NT2/D1 (cell line): ENCODE measurements at places on chromosomes 3 and 15.

DNA sequence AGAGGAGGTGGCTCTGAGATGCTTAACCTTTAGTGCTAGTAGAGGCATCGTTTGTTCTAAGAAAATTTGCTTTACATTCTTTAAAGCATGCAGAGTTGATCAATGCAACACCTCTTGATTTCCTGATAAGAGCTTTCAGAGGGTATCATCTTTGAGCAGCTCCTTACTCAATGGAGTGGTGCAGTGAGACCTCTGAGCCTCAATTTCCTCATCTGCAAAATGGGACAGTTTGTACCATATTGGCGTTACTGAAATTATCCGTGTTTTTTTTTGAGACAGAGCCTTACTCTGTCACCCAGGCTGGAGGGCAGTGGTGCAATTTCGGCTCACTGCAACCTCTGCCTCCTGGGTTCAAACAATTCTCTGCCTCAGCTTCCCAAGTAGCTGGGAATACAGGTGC is 1.6 kb upstream of the TMEM42 start:
- no peak for DNase-seq

GRCh38 chr3:167940241-167940640 is 155.5 kb downstream of the GOLIM4 start:
- no peak for DNase-seq

DNA sequence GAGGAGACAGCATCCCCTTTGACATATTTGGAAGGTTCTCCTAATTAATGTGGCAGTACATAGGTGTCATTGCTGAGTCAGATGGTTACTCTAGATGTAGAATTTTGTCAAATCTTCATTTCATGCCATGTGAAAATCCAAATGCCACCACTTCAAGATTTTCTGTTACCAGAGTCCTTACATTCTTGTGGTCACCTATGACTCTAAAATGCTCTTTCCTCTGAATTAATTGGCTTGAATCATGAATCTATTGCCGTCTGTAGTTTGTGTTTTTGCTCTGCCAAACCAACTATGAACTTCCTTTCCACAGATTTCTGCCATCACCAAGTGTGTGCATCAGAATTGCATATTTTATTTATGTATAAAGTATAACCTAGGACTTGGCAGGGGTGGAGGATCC is 269.4 kb upstream of the ZPLD1 start:
- DNase-seq, result no peak

DNA sequence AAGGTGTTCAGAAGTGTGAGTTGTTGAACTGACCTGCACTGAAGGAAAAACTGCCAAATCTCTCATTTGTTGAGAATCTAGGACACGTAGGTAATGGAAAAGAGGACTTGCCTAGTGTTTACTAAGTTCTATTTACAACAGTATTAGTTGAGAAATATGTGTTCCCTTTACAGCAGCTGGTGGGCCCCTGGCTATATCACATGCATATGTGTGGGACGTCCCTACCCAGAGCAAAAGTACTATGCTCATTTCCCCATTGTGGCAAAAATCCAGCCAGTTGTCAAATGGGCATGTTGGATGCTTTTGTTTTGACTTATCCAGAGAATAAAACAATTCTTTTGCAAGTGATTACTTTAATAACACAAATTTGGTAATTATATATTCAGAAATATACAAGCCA is 113.3 kb upstream of the PTX3 start:
- DNase-seq, result no peak

DNA sequence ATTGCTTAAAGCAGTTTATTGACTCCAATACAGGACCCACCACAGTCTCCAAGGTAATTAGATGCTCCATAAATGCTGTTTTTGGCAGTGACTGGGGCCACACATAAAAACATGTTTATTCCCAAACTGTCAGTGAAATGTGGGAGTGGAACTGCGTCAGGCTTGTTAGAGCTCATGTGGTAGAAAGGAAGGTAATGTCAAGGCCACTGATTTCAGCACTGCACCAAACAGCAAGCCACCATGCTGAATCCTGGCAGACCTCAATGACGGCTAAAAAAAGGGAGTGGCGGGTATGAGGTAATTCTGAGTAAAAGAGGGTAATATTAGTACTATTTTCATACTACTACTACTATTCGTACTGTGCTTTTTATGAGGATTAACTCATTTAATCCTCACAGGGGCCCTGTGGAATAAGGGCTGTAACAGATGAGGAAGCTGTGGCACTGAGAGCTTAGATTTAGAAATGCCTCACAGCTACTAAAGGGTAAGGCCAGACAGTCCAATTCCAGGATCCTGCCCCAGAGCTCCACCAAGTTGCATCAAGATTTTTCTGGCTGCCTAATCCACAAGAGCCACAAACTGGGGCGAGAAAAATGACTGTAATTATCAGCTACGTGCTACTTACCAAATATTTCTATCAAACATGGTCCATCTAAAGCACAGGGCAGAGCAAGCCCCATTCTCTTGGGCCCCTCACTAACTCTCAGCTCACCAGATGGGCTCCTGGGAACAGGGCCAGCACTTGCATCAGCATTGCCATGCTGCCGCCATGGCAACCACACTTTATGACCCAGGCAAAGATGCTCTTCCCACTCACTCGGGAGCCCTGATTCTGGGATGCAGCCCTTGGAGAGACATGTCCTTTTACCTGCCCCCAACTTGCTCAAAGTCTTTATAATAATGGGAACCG is 83.6 kb upstream of the SPATA12 start:
- DNase-seq, result no peak

- no peak for DNase-seq
Measured at GRCh38 chr3:129389572-129389937, 38.9 kb downstream of the EFCAB12 start.

DNA sequence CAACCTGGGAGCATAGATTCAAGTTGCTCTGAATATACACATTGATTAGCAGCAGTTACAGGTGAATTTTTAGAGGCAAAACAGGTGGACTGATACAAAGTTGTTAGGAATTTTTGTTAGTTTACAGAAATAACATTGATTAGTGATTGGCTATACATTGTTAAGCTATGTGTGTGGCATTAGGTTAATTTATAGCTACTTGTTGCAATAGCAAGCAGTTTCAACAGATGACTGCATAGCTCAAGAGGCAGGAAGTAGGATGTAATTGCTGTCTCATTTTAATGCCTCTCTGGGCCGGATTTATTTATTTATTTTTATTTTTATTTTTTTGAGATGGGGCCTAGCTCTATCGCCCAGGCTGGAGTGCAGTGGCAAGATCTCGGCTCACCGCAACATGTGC is 99.7 kb downstream of the TCF12 start:
- DNase-seq, result no peak

- no peak for DNase-seq
Measured at GRCh38 chr3:53250881-53251605, 4.8 kb downstream of the TKT start.

GRCh38 chr3:148697306-148698189 is at the start of gene AGTR1:
TSS of gene AGTR1 (plus strand) at chr3:148697903. CDS start at chr3:148741036, 43,133 bp downstream.
- peak; percentile 47 for DNase-seq

- no peak for DNase-seq
Measured at GRCh38 chr3:16881896-16882630, 2.7 kb upstream of the PLCL2 start.

GRCh38 chr15:66907826-66908743 is 157.3 kb upstream of the SMAD3 start:
- DNase-seq, result no peak

- DNase-seq, result no peak
Measured at GRCh38 chr3:57009367-57009766, 51.1 kb upstream of the SPATA12 start.

- DNase-seq, result no peak
Measured at GRCh38 chr3:186700267-186700666, 16.9 kb upstream of the KNG1 start.

GRCh38 chr3:177595530-177596188 is 398.4 kb upstream of the TBL1XR1 start:
- no peak for DNase-seq

GRCh38 chr3:25536521-25537391 is 108.7 kb downstream of the RARB start:
- no peak for DNase-seq

GRCh38 chr3:149860881-149861280 is 47.9 kb downstream of the RNF13 start:
- DNase-seq, result no peak

- DNase-seq, result no peak
Measured at GRCh38 chr3:104982130-104982529, 384.6 kb upstream of the ALCAM start.

DNA sequence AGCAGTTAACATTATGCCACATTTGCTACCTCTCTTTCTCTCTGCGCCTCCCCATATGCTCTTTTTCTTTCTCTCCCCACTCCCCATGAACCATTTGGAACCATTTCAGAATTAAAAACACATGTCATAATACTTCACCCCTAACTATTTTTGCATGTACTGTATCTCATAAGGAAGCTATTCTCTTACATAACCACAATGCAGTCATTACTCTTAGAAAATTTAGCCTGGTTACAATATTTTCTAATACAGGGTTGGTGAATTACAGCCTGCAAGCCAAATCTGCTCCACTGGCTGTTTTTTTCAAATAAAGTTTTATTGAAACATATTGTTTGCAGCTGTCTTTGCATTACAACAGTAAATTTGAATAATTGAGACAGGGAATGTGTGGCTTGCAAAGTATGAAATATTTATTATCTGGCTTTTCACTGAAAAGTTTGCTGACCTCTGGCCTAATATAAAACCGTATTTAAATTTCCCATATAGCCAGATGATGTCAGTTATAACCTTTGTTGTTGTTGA is 62.8 kb downstream of the SGO1 start:
- no peak for DNase-seq

DNA sequence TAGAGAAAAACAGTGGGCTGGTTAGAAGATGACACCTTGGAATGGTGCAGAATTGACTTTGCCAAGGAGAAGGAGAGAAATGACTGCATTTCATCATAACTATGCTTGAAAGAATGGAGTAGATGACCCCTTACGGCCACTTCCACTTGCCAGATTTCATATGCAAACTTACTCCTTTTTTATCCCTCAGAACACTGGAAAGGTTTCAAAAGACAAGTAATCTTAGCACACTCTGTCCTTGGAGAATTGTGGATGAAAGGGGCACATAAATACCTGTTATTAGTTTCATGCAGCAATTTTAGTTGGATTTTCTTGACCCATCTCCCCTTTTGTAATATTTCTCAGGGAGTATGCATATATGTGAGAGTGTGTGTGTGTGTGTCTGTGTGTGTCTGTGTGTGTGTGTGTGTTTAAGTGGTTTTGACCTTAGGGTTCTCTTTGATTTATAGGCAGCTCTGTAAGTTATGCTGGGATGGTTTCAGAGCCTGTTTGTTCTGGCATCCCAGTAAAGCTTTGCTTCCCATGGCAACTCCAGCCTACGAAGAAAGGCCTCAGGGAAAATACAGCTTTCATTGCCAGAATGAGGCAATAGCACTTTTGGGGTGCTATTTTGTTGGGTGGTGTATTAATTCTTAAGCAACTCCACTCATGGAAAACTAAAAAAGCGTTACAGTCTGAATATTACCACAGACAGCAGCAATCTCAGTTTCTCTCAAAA is 122.2 kb upstream of the TP63 start:
- no peak for DNase-seq

DNA sequence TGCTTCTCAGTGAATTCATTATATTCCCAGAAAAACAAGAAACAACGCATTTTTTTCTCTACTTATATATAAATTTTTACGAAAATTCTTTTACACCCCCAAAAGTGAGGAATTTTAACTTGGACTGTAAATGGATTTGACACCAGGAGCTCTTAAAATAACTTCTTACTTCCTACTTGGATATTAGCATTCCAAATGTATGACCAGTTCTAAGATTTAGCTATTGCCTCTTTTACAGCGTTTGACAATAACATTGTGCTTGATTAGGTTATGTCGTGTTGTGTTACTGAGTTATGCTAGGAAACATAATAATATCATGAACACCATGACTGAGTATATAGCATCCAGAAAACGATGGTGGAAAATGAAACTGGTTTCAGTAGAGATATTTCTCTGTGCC is 177.0 kb downstream of the CNTN6 start:
- no peak for DNase-seq

DNA sequence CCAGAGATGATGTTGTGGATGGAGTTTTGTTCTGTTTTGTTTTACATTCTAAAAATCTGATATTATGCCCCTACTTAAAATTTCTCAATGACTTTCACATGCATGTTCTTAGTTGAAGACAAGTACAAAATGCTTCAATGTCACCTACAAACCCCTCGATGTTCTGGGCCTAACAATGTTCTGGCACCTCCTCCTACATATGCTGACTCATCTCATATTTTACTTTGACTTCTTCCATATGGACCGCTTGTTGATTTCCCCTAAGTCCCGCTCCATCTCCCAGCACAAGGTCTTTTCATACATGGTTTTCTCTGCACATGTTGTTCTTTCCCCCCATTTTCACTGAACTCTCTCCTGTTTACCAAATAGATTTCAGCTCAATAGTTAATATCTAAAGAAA is 441.4 kb downstream of the CNTN6 start:
- no peak for DNase-seq

GRCh38 chr3:105845488-105845887 is 23.3 kb downstream of the CBLB start:
- no peak for DNase-seq
